ENCODE measurements at places on chromosomes 16 and 17. TPM values are rescaled to one million over a fixed set of nuclear protein-coding genes. Genes with fewer than 3 reads are reported as not detected.

DNA sequence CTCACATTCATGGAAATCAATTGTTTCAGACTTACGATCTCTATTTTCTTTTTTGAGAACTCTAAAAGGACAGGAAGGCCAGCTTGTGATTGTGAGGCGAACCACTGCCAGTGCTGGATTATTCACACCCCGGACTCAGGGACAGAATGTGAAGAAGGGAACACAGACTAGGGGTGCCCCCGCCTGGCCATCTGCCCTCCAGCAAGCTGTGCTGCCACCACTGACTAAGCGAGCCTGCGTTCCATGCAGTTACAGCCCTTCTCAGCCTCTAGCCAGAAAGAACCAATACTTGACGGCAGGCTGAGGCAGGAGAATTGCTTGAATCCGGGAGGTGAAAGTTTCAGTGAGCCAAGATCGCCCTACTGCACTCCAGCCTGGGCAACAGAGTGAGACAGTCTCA, 2.8 kb downstream of the HAGH start:
- no peak for DNase-seq

DNA sequence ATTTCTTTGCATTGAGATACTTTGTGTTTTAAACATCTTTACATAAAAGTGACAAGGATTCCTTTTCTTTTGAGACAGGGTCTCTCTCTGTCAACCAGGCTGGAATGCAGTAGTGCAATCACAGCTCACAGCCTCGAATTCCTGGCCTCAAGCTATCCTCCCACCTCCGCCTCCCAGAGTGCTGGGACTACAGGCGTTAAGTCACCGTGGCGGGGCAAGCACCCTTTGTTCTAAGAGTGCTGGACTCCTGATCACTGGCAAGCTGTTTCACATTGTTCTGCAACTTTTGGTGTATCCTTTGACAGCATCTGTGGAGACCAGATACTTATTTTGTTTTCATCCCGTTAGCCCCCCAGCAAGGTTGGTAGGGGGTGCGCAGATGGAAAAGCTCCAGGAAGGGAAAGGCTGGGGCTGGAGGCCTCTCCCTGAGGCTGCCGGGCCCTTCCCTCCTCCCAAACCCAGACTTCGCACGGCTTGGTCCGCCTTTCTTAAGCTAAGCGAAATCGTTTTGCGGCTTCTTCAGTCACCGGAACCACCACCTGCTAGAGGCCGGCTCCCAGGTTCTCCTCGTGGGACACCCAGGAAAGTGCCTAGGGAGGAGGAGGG, 1.1 kb downstream of the ST6GALNAC2 start:
- DNase-seq, result no peak

- no peak for DNase-seq
These were observed 941.5 kb downstream of the CDH11 start for GRCh38 chr16:64180136-64180900.

DNA sequence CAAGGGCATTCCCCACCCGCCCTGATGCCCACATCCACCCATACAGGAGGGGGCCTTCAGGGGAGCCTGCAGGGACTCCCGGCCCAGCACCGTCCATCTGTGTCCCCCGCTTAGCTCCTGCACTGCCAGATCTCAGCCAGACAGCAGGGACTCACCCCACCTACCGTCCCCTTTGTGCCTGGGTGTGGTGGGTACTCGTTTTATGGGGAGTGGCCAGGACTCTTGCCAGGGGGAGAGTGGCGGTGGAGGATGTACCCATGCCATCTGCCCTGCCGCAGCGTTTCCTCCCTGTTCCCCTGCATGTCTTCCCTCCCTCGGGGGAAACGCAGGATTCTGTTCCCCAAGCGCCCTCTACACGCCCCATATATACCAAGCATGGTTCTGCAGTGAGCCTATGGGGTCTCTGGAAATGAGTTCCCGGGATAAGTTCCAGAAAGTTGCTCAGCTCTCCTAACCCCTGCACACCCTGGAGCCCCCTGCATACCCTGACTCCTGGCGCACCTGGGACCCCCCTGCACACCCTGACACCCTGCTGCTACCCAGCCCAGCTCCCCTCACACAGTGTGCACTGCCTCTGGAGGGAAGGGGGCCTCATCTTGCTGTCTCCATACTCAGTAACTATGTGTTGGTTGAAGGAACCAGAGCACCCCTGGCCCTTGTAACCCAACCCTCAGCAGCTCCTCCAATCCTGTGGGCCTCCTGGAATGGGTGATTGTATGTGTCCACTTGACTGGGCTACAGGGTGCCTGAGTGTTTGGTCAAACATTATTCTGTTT, 4.2 kb upstream of the MAFG start:
- DNase-seq, result no peak

GRCh38 chr16:86026171-86026910, 127.4 kb downstream of the IRF8 start:
- DNase-seq, result no peak

DNA sequence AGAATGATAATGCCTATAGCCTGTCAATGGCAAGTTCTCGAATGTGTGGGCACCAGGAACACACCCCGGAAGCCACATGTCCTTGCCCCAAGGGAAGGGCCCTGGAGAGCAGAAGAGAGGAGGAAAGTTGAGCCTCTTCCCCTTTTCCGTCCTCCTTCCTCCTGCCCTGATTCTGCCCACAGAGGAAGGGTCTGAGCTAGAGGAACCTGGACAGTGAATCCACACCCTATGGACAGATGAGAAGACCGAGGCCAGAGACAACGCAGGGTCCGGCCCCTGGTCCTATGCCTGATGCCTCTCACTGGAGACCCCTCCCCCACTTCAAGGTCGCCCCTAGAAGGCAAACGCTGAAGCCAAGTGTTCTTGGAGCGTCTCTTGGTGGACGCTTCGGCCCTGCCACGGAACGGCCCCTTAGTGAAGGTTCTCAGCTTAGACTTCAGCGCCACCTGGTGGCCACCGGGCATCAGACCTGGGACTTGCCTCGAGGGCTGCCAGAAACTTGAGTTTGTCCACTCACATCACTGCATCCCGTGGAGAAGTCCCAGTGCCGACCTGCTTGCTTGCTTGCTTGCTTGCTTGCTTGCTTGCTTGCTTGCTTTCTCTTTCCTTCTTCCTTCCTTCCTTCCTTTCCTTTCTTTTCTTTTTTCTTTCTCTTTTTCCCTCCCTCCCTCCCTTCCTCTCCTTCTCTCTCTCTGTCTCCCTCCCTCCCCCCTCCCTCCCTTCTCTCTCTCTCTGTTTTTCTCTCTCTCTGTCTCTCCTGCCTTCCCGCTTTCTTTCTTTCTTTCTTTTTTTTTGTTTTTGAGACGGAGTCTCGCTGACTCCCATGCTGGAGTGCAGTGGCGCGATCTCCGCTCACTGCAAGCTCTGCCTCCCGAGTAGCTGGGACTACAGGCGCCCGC, 20.6 kb upstream of the SPNS3 start:
- DNase-seq, result peak; percentile 97

The RND2 gene
- polyA plus RNA-seq, result 2.7 TPM

DNA sequence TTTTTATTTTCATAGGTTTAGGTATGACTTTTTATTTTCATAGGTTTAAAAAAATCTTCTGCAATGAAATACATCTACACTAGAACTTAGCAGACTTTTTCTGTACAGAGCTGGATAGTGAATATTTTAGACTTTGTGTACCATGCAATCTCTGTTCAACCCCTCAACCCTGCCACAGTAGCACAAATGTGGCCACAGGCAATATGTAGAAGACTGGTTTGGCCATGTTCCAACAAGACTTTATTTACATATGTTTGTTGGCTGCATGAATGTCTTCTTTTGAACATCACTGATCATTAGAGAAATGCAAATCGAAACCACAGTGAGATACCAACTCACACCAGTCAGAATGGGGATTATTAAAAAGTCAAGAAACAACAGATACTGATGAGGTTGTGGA, 229.2 kb downstream of the SHISA9 start:
- no peak for DNase-seq

- no peak for DNase-seq
These were observed 308 bp downstream of the ADCY9 start for GRCh38 chr16:4115949-4116318.

- DNase-seq, result no peak
These were observed 88.9 kb downstream of the ASIC2 start for GRCh38 chr17:33204156-33204555.

DNA sequence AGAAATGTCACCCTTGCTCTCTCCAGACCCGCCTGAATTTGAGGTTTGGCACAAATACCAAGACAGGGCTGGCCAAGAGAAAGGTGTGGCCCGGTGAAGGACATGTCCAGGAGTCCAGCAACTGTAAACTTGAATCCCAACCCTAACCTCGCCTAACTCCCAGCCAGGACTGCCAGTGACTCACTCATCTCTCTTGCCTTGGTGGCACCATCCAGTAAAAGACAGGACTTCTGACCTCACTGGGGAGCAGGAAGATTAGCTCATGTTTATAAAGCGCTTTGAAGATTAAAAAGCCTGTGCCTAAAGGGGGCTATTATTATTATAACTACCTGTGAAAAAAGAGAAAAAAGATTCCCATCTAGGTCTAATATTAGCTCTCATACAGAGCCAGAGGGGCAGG, 335.3 kb downstream of the SOX9 start:
- no peak for DNase-seq

DNA sequence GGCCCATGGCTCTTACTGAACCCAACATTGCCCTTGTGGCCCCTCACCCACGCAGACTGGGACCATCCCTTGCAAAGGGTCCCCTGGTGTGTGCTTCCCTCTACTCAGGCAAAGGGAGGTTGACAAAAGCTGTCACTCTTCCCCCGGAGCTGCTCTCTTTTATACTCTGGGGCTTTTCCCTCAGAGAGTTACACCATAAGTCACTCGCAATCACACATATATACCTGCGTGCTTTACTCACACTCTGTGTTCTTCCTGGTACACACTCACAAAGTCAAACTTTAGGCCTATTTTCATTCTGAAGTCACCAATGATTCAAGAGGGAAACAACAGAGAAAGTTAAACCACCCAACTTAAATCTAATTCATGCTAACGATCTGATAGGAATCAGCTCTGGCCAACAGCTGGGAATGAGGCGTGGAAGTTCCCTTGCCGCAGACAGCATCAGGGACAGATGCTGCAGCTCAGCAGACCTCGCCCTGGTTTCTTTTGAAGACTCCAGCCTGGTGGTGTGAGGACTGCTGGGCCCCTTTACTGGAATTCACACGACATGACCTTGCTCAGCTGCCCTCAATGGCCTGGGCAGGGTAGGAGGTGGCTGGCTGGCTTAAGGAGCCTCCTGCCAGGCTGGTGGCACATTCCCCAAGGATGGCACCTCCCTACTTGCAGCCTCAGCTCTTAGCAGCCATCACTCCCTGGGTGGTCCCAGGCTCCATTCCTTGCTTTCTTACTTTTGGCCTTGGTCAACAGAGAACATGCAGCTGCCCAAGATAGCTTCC, 27.3 kb downstream of the HIC1 start:
- no peak for DNase-seq

DNA sequence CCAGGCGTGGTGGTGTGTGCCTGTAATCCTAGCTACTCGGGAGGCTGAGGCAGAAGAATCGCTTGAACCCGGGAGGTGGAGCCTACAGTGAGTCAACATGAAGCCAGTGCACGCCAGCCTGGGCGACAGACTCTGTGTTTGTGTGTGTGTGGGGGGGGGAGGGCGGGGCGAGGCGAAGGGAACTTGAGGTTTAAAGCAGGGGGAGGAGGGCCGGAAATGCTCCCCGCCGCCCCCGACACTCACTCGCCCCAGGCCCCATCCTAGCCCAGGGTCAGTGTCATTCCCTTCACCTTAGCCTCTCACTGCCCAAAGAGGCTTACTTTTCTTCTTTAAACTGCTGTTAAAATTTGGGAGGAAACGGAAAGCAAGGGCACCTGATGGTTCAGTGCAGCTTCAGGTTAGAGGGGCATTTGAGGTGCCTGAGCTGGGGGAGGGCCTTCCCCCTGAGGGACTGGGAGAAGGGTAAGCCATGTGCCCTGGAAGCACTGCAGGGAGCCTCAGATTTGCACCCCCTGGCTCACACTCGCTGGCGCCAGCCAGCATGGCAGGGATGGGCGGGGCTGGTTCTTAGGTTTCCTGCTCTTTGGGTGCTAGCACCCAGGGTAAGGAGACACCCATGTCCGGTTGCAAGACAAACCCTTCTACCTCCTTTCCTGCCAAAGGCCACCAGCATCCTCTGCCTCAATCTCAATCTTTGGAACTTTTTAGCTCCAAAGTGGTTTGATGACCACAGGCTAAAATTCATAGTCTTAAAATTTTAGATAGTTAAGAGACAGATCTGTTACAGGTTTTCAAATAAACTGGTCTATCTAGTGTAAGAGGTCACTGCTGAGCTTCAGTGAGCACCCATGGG, 2.2 kb upstream of the LIMD2 start:
- DNase-seq, result no peak

GRCh38 chr17:80770881-80771611, 220.6 kb upstream of the CHMP6 start:
- DNase-seq, result no peak

The PLA2G15 gene
- 12.4 TPM for polyA plus RNA-seq

The TMEM235 gene
- not detected for polyA plus RNA-seq

- DNase-seq, result peak; percentile 32
These were observed 18.4 kb downstream of the MAP1LC3B start for GRCh38 chr16:87410530-87410929.

DNA sequence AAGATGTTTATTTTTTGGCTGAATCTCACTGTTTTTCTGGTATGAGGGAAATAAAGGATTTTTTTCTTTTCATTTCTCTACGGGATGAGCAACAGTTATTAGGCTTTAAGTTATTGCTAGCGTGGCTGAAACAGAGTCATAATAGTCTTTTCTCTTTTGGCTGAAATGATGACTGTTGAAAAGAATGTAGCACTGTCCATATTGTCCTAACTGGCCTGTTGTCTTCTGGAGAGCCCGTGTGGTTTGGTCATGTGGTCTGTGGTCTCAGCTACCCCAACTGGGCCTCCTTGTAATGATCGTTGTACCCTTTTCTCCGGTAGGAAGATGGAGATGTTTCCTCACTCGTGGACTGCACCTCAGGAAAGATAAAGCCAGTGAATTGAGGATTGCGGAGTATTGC, 36.6 kb downstream of the EPN2 start:
- DNase-seq, result no peak

The NQO1 gene
- polyA plus RNA-seq, result 27.1 TPM

The TBX2 gene
- polyA plus RNA-seq, result 4.8 TPM

The PTGES3L gene
- 0.56 TPM for polyA plus RNA-seq

DNA sequence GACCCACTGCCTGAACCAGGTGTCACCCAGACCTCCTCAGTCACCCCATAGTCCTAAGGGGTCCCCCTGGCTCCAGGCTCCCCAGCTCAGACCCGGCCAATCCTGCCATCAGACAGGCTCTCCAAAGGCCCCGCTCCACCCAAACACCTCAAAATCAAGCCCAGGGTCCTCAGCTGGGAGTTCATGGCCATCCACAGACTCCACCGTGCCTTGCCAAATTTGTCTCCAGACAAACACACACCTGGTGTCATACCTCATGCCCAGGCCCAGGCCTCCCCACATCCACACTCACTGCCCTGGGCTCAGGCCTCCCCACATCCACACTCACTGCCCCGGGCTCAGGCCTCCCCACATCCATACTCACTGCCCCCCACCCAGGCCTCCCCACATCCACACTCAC, 12.5 kb downstream of the RPH3AL start:
- DNase-seq, result peak; percentile 40

The DHRS7C gene
- not detected for polyA plus RNA-seq
